ENCODE measurements at places on chromosomes 6 and 20.

GRCh38 chr20:57350081-57350710 lies 859 bp upstream of the RAE1 start:
- DNase-seq = peak; percentile 7

- DNase-seq = no peak
These were observed 111.1 kb downstream of the DLL1 start for GRCh38 chr6:170179616-170180324.

DNA sequence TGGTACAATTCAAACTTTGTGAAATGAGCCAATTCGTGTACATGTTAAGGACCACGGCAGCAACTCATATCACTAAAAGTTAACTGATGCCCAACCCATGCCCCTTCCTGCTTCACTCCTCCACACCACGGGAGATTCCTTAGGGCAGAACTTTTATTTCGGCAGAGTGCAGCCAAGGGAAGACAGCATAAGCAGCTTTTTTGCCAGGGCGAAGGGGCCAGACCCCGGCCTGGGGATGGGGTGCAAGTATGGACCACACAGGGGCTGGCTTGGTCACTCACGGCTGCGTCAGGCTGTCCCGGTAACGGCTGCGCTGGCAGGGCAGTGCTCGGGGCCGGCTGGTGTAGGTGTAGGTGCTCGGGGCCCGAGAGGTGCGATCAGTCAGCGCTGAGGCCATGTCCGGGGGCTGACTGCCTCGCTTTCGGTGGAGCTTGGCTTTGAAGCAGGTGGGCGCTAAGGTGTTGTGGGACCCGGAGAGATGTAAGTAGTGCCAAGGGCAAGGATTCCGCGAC lies 792 bp downstream of the RSPH3 start:
- no peak for DNase-seq

DNA sequence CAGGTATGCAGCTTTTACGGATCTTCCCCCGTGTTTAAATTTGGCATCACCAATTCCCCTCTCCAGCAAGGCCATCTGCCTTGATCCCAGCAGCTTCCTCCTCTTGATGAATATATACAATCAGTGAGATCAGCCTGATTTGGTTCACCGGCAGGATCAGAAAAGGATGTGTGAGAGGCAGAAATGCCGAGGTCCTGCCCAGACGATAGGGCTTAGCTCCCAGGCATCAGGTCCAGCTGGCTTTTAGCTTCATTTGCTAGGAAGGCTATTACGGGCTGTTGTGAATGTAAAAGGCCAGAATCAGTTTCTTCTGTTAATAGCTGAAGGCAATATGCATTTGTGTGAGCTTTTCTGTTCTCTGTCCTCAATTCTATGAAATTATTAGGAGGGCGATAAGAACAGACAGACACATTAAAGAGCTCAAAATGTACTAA lies 372.8 kb downstream of the BTBD9 start:
- peak; percentile 33 for DNase-seq

DNA sequence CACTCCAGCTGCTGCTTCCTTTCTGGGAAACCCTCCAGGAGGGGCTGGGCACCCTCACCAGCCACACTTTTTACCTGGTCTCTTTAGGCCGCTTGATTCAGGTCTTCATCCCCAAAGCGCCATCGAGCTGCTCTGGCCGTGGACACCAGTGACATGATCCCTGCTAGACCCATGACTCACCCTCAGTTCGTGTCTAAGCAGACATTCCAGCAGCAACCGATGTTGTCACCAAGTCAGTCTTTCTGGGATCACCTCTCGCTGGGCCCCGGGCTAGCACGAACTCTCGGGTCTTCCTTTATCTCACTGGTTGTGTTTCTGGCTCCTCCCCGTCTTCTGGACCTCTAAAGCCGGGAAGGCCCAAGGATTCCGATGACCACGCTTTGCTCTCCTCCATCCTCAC lies 43.0 kb upstream of the GPR31 start:
- DNase-seq = no peak

- DNase-seq = no peak
These were observed 106.2 kb downstream of the LCA5 start for GRCh38 chr6:79430913-79431536.

DNA sequence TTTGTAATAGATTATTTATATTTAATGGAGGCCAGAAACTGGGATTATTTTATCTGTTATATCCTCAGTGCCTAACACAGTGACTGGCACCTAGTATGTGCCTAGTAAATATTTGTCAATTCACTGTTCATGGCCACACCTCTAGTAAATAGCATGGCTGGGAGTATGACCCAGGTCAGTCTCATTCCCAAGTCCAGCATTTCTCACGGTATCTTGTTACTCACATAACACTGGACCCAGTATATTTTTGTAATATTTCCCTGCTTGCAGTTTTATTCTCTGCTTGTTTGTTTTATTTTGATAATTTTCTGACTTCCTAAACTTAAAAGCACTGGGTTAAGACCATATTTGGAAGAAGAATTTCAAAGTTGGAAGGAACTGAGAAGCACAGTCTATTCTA lies 47.7 kb downstream of the CTNNBL1 start:
- no peak for DNase-seq

Data from fibroblast of skin of right biceps (primary cell).